ENCODE measurements at places on chromosomes 1 and 21.
A peak's percentile ranks its signal among the peaks of the same experiment; 100 is the strongest.

GRCh38 chr21:30391492-30392025 is 4.3 kb upstream of the KRTAP13-1 start:
- DNase-seq = no peak

DNA sequence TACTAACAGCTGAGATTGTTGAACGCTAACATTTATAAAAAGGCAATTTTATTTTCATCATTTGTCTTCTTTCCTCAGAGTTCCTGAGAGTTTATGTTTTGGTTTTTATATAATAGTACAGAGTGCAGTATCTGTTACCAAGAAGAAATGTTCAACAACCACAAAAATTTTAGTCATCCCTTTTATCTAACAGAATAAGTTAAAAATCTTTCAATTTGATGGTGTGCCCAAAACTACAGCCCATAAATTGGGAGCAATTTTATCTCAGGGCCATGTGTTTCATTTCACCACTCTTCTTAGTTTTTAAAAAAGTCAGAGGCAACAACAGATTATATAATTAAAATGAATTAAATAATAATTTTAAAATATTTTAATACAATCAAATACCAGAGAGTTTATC is 37.1 kb downstream of the NEXN start:
- DNase-seq = no peak

- no peak for DNase-seq
Observed at GRCh38 chr1:153478692-153479618, 18.5 kb upstream of the S100A7 start.

- DNase-seq = no peak
Observed at GRCh38 chr21:39105341-39105765, 77.9 kb downstream of the PSMG1 start.

DNA sequence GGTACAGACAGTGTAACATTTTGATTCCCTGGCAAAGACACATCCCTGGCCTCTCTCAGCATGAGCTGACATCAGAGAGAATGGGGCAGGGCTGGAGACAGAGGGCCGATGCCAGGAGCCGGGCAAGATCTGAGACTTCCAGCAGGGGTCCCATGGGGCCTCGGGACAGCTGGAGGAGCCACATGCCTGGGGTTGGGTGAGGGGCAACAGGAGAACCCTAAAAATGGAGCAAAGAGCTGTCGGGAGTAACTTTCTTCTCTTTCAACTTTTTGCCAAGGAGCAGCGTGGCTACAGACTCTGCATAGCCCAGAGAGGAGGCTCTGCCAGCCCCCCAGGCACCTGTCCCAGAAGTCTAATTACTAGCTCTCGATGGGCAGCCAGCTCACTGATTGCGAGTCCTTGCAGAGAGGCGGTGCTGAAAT is 130.8 kb downstream of the LACTBL1 start:
- no peak for DNase-seq

DNA sequence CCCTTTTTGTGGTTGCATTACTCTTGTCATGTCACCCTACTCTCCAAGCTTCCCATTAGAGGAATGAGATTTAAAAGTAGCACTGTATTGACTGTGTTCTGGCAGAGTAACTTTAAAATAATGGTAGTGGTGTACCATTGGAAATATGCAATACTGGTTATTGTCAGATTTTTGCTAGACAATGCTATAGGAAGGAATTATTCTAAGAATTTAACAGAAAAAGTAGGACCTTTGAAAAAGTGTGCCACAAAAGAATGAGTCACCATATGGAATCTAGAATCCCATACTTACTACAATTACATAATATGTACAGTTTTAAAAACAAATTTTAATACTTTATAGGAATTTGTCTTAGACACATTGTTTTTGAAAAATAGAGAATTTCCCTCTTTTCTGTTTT is 13.8 kb downstream of the MIER1 start:
- DNase-seq = no peak

DNA sequence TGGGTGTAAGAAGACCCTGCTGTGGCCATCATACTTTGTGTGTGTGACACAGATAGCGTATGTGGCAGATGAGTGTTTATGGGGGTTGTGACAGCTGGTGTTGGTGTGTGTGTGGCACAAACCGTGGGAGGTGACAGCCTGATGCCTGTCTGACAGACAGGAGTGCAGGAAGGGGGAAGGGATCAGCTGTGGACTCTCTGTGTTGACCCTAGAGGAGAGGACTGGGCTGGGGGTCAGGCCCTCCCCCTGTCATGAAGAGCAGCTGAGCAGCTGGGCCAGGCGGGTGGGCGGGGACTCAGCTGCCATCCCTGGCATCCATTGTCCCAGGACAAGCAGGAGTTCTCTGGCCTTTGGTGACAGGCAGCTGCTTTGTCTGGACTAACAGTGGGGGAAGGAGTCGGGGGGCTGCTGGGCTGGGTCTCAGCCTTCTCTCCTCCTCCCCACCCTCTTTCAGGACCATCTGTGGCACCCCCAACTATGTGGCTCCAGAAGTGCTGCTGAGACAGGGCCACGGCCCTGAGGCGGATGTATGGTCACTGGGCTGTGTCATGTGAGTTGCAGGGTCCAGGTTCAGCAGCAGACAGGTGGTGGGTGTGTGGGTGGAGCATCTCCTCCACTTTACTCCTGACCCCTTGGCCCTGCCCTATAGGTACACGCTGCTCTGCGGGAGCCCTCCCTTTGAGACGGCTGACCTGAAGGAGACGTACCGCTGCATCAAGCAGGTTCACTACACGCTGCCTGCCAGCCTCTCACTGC is 2.3 kb downstream of the PLK3 start:
- DNase-seq = no peak

GRCh38 chr1:111227434-111227833 is at the start of gene CHI3L2:
Gene CHI3L2, plus strand, starts transcription at chr1:111227713. Its CDS starts 17 bp downstream, at chr1:111227730.
- DNase-seq = no peak

DNA sequence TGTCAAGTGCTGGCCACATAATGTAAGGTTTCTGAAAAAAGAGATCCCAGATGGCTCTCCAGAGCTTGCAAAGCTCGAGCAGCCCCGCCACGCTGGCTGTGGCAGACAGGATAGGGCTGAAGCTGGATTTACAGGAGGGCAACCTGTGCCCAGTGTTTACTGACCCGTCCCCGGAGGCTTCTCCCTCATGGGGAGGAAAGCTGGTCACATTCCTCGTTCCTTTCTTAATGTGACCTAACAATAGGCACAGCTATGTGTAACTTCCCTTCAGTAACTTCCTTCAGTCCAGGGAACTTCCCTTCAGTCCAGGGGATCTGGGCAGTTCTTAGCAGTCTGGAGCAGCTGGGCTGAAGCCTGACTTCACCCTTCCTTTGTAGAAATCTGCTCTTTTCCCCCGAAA is 7.7 kb downstream of the SLFNL1 start:
- DNase-seq = no peak

DNA sequence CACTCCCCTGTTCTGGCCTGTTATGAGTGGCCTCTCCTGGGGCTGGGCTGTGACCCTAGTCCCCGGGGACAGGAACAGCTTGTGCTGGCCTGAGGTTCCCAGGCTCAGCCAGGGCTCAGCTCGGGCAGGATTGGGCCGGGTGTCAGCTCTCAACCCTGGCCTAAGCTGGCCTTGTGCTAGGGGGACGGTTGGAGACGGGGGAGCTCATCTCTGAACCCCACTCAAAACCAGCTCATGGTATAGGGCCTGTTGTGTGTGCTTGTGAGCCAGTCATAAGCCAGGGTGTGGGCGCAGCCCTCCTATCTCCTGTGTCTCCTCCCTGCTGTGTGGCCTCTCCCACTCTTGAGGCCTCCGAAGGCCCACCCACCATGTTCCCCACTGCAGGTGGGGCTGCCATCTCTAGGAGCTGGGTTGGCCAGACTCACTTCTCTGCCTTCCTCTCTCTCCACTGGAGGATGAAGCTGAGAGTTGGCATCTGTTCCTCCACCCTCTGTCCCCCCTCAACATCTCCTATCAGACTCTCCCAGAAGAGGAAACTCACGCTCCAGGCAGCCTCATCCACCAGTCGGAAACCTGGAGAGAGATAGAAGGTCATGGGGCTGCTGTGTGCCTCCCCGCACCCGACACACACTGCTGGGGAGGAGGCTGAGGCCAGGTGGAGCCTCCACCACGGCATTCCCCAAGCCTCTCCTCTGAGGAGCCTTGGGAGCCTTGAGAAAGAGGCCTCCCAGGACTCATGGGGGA is 1.4 kb downstream of the PEAR1 start:
- DNase-seq = no peak

DNA sequence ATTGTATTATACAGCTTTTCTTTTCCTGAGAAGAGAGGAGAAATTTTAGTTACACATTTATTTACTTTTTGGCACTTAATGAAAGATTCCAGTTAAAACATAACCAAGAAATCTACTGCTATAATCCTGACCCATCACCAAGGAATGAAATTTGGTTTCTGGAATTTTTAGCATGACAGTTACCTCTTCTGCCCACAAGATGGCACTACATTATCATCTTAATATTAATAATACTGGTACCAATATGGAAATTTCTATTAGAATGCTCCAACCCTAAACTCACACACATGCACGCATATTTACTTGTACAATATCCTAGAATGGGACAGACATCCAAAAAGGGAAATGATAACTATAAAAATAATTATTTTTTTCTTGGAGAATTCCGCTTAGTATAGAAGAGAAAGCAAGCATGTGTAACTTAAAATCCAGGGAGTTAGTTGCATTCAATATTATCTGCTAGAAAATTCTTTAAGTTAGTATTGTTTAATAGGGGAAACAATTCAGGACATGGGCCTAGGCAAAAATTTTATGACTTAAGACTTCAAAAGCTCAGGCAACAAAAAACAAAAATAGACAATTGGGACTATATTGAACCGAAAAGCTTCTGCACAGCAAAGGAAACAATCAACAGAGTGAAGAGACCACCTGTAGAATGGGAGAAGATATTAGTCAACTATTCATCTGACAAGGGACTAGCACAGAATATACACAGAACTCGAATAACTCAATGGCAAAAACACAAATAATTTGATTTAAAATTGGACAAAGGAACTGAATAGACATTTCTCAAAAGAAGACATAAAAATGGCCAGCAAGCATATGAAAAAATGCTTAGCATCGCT is 37.4 kb downstream of the MAP3K21 start:
- no peak for DNase-seq

- no peak for DNase-seq
Observed at GRCh38 chr1:63937461-63938022, 163.7 kb downstream of the ROR1 start.

DNA sequence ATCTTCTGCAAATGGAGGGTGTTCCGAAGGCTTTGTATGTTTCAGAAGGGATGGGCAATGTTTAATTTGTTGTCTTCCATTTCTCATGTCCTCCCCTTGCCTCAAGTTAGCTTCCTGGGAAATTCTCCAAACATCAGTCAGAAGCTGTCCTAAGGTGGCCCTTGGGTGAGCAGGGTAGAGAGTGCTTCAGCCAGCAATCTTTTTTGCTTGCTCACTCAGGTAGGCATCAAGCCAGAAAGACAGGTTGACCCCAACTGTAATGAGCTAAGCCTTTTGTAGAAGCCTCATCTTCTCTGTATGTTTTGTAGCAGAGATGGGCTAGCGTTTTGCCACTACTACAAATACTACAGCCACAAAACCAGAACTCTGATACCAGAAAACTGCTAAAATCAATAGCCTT is 321.5 kb upstream of the FAM78B start:
- no peak for DNase-seq

- no peak for DNase-seq
Observed at GRCh38 chr21:32545948-32546441, 39.3 kb downstream of the TCP10L start.

GRCh38 chr1:240794046-240794843 is 182.3 kb upstream of the GREM2 start:
- no peak for DNase-seq

DNA sequence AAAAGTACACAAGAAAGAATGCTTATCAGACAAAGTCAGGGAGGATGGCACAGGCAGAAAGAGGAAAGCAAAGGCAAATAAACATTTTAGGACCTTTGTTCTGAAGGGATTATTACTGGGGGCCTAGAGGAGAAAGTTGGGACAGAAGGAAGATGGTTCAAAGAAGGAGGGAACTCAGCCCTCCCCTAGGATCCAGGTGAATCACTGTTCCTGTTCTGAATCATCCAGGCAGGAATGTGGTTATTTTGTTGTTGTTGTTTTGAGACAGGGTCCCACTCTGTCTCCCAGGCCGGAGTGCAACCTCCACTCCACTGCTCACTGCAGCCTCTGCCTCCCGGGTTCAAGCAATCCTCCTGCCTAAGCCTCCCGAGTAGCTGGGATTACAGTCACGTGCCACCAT is 38.5 kb upstream of the PSEN2 start:
- no peak for DNase-seq

GRCh38 chr1:17523321-17524041 is 16.0 kb upstream of the ARHGEF10L start:
- DNase-seq = no peak

GRCh38 chr1:117058810-117059209 is 1.3 kb upstream of the TTF2 start:
- DNase-seq = no peak

DNA sequence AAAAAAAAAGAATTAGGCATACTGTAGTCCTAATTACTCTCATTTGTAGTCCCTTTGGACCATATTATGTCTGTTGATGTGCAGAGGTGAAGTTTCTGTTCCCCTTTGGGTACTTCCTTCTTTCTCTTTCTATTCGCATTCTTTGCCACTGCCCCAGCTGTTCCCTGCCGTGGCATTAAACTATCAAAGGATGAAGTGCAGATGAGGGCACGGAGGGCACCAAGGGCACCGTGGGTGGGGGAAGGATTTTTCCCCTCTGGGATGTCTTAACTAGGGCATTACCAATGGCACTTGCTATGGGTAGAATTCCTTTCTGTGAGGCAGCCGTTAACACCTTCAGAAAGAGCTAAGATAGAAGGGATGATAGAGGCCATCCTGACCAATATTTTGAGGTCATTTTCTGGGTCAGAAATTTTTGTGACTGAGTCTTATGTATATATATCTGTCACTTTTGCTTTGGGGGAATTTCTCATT is 4.9 kb upstream of the MAPKAPK2 start:
- no peak for DNase-seq

GRCh38 chr1:204174958-204175357 is 8.8 kb upstream of the REN start:
- DNase-seq = no peak

GRCh38 chr1:201268604-201269151 is 14.6 kb upstream of the PKP1 start:
- no peak for DNase-seq

- DNase-seq = no peak
Observed at GRCh38 chr1:107378426-107378825, 237.6 kb downstream of the NTNG1 start.

DNA sequence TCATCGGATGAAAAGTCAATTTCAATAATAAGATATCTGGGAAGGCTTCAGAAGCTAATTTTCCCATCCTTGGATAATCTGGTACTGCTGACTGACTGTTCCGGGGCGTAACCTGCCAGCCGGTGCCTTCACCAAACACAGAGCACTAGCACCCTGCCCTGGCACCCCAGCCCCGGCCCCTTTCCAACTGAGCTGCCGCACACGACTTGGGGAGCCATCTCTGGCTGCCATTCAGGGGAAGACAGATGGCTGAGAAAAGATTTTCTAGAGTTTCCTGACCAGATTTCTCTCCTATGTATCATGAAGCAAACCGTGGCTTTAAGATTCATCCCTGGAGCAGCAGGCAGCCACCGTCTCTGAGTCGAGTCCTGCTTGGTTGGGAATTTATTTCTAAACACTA is 96.0 kb upstream of the SYT6 start:
- DNase-seq = no peak

GRCh38 chr1:40592107-40592803 is 60.8 kb downstream of the ZNF684 start:
- peak; percentile 33 for DNase-seq

- no peak for DNase-seq
Observed at GRCh38 chr1:4848431-4848830, 194.0 kb downstream of the AJAP1 start.

GRCh38 chr1:231049121-231049979 is 9.3 kb upstream of the FAM89A start:
- DNase-seq = no peak
